ENCODE measurements at places on chromosomes 3 and 15. TPM values are rescaled to one million over a fixed set of nuclear protein-coding genes. Genes with fewer than 3 reads are reported as not detected.

GRCh38 chr15:70180186-70180875, 82.6 kb upstream of the TLE3 start:
- no peak for DNase-seq

LRTM1 gene
- total RNA-seq: not detected

CNTN4 gene
- total RNA-seq: not detected

DNA sequence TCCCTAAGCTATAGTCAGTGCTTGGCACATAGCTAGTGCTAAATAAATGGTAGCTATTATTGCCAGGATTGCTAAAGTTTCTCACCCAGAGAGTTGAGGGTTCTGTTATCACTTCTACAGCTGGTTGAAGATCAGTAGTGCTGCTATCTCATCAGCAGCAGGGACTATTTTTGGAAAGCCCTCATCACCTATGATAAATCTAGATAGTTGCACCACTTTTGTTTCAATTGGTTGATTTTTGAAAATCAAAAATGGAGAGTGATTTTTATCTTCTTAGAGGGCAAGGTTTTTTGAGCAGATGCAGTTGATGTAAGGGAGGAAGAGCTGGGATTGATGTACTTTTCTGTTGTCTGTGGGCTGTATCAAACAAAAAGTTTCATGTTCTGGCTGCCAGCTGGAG, 101.6 kb downstream of the ST6GAL1 start:
- DNase-seq: no peak

DNA sequence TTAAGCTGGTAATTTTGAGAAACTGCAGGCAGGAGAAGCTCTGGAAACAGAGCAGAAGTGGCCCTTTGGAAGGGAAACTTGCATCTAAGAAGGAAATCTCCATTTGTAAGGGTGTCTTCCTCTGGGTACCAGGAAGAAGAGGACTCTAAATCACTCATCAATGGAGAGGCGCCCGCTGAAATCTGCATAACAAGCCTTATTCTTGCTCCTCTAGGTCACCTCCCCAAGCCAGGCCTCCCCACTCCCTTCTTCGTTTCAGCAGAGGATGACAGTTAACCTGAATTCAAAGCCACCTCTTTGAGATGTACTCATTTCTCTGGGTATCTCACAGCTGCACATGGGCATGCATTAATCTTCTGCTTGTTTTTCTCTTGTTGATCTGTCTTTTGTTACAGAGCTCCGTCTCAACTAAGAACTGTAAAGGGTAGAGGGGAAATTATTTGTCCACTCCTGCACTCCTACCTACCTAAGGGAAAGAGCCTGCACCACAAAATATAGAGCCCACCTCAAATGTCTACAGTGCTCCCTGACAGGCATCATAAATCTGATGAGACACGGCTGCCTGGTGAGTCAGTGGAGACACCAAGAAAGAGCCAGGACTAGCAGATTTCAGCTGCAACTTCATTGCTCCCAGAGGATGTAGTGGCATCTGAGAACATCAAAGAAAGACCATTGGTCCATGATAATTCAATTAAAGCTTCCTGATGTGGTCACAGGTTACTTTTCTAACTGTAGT, 51.5 kb downstream of the GABRB3 start:
- DNase-seq: no peak

DNA sequence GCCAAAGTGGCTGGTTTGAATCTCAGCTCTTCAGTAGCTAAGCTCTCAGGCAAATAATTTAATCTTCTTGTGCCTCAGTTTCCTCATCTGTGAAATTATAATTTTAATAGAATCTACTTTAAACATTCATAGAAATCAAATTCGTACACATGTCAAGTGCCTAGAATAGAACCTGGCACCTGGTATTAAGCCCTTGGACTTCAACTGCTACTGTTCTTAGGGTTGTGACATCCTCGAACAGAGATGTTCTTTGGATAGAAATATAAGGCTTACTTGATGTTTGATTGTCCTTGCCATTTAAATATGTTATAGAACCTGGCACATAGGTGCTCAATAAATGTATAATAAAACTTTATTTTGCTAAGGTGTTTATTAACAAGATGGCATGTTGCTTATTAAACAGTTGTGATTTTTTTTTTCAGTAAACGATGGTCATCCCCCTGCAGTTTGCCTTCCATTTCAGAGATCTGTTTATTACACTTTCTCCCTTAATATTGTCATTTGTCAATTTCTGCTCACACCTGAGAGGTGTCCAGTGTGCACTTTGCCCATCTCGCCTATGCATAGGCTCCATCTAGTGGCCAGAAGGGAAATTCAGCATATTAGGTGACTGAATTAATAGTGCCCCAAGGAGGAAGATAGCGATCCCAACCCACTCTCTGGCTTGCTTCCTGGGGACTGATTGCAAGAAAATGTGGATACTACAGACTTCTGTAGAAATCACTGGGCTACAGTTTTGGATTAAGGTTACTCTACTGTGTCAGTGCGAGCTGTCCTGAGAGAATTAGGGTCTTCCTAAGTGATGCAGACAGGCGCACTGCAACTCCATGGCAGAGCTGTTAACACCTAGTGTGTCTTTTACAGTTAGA, 10.7 kb downstream of the IGF1R start:
- DNase-seq: peak; percentile 45

SLC24A5 gene
- not detected for total RNA-seq

- peak; percentile 68 for DNase-seq
Observed at GRCh38 chr3:107235928-107236315, 141.3 kb upstream of the CCDC54 start.

DNA sequence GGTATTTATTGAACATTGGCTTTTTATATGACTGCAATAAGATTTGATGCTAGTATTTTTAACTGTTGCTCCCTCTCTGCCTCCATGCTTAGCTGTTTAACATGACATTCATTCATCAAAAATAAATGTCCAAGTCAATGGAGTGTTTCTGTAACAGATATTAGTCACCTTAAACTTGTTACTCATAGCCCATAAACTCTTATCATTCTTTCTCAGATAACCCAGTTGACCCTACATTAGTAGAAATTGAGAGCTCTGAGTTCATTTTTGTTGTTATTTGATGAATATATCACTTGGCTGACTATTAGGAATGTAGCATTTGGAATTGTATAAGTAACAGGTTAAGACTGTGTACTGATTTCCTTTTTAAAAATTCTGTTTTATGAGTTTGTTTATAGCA, 201.1 kb downstream of the UBE2E2 start:
- no peak for DNase-seq
